ENCODE measurements at places on chromosomes 11 and 22.

DNA sequence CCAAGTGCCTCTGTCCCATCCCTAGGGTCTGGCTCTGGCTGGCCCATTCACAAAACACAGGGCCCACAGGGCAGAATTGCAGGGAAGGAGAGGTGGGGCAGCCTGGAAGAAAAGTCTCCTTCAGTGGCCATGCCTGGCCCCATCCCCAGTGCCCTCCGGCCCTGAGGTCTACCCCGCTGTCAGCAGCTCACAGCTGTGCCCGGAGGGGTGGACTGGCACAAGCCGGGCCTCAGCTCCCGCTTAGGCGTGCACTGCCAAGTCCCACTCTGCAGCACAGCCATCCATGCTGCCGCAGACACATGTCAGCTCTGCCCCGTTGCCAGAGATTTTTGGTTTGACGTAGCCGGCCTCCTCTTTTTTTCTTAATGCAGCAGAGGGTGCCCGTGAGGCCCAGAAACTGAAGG, 3.9 kb upstream of the SCN2B start:
- no peaks in the 10 kb centered on the region for H3K36me3 ChIP-seq
- H3K27ac ChIP-seq, result no peak overlapping the region
- peaks cover 23% of the 10 kb centered on the region for H3K27me3 ChIP-seq
- no peak overlapping the region for H3K4me3 ChIP-seq
- DNase-seq, result no peak

GRCh38 chr22:48362721-48363404, 1464.8 kb downstream of the BRD1 start:
- no peaks in the 10 kb centered on the region for H3K4me1 ChIP-seq
- no peaks in the 10 kb centered on the region for H3K36me3 ChIP-seq
- no peak for DNase-seq

DNA sequence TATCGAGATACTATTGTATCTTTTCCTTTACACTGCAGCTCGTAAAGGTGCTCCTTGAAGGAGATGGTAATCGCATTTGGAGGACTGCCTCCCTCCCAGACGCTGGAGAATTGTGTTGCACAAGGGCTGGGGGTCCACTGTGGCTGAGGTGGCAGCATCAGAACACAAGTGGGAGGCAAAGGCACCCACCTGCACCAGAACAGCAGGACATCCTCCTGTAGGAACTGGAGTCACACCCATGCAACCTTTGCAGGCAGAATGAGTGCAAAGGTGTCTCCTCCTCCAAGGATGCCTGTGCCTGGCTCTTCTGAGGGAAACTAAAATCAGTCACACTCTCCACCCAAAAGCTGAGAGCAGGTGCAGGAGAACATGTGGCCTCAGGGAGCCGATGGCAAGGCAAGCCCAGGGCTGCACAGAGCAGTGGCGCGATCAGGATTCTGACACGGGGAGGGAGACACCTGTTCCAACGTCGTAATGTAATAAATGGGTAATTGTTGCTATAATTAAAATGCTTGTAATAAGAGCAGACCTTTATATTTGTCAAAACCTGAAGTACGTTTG, 1501.4 kb downstream of the TBC1D22A start:
- H3K4me1 ChIP-seq, result no peaks in the 10 kb centered on the region
- H3K36me3 ChIP-seq, result no peaks in the 10 kb centered on the region
- DNase-seq, result no peak
- H3K27me3 ChIP-seq, result peaks cover 10% of the 10 kb centered on the region
- H3K27ac ChIP-seq, result no peak overlapping the region
- no peak overlapping the region for H3K4me3 ChIP-seq

DNA sequence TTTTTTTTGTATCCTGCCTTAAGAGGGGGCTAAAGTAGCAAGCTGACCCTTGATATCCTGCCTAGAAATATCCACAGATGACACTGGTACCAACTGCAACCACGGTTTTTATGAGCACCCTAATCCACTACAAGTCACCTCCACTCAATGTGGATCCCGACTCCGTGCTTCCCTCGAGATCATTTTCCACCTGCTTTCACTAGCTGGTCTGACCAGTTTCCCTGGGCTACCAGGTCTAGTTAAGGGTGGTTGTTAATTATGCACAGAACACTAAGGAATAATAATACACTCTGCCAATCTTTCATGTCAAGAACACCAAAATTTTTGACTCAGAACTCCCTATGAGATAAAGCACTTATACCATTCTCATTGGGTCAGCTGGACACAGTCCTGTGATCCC, 82.3 kb downstream of the ABTB2 start:
- H3K27ac ChIP-seq, result no peak overlapping the region
- DNase-seq, result no peak
- H3K4me1 ChIP-seq, result no peaks in the 10 kb centered on the region
- H3K36me3 ChIP-seq, result no peaks in the 10 kb centered on the region
